ENCODE measurements at places on chromosomes 6 and 20.

DNA sequence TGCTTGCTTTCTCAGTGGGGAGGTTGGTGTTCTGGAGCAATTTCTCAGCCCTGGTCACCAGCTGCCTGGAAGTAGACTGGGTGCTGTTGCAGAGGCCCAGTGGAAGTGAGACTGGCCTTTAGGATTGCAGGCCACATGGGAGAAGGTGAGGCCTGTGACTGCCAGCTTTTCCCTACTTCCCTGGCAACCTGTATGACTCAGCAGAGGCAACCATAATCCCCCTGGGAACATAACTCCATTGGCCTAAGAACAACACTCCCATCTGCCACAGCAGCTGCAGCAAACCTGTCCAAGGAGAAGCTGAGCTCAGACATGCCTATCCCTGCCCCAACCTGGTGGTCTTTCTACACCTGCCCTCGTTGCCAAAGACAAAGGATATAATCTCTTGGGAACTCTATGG lies 473.5 kb upstream of the SPTLC3 start:
- no peak for DNase-seq

DNA sequence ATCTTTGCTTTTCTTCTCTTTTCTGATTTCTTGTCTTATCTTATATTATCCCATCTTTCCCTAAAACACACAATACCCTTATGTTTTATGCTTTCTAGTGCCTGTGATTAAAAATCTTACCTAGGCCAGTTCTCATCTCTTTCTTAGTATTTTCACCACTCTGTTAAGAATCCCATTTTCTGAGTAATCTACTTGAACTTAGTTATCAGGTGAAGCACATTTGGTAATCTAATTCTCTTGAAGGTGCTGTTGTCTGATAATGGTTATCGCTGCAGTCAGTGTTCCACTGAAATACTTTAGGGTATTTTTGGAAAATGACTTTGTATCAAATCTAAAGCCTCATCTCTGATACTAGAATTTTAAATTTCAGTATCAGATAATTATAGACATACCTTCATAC lies 192.5 kb upstream of the MAN1A1 start:
- no peak for DNase-seq

DNA sequence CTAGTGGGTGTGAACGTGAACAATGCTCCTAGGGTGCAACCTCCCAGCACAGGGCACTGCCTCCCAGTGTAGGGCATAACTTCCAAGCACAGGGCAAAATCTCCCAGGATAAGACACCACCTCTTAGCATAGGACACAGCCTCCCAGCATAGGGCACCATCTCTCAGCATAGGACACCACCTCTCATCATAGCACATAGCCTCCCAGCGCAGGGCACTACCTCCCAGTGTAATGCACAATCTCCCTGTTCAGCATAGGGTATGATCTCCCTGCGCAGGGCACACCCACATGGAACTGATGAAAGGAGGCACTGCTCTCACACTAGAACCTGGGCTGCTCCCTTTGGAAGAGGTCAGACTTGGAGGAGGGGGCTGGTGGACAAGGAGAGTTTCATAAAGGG lies 21.3 kb upstream of the CST1 start:
- DNase-seq, result no peak

GRCh38 chr6:14642842-14643241 lies 525.3 kb downstream of the CD83 start:
- no peak for DNase-seq

- DNase-seq, result peak; percentile 65
Measured at GRCh38 chr20:1503564-1504227, 12.5 kb upstream of the SIRPB2 start.
